ENCODE measurements at places on chromosomes 4 and X.

DNA sequence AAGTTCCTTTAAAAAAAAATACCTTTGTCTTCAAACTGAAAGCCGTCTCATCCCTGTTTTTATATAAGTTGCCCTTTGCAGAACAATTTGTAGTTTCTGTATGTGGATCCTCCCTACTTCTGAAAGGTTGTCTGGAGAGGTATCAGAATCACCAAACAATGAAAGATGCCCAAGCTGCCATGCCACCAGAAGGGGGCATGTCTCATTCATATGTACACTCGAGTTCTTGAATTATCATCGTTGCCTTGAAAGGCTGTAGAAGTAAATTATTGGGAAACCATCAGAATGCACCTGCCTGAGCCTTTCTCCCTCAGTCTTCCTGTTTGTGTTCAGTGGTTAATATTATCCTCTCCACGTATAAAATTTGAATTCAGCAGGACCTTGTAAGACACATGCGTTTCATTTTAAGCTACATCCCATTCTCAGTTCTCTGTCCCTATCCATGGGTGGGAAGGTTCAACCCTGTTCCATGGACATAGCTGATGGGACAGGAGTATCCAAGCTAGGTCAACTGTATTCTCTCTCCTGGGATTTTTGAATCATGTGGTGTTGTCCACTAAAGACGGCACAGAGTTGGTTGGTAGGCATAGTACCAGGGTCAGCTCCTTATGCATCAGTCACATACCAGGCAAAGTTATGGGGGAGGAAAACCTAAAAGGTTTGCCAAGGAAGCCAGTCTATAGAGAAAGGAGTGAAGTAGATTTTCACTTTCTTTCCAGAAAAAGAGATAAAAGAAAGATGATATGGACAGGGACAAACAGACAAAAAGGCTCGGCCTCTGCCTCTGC, 24.0 kb downstream of the GALNT7 start:
- DNase-seq: no peak

DNA sequence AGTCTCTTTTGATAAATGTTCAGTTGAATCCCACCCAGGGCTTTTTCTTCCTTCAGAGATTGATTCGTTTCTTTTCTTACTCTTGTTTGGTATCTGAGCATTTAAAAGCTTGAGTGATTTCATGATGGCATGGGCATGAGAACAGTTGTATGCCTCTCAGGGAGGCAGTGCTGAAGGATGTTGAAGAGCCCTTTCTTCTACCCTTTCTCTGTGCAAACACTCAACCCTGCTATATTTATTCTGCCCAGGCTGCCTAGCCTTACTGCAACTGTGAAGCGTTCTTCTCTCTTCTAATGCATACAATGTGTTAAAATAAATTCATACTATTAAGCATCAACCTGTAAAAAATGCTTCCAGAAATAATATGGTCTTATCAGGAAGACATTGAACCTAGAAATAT, 367.6 kb upstream of the LCORL start:
- DNase-seq: no peak

GRCh38 chrX:74492720-74493201, 71.5 kb downstream of the SLC16A2 start:
- no peak for DNase-seq

GRCh38 chrX:94908171-94908570, 1234.2 kb downstream of the FAM133A start:
- no peak for DNase-seq
